ENCODE measurements at places on chromosomes 3 and 15.
A peak's percentile ranks its signal among the peaks of the same experiment; 100 is the strongest.

DNA sequence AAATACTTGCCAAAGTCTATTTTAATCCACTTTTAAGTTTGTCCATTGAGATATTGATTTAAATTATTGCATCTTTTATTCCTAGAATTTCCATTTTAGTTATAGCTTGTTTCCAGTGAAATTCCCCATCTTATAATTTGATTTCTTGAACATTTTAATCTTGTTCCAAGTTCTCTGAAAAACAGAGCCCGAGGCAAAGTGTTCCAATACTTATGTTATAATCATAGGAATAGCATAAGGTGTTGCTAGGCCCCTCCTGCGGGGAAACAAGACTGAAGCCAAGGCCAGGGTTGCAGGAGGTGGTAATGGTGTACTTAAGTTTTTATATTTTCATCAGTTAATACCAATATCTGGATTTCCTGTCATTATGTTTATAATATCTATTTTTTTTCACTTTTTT is 226.6 kb downstream of the ADAMTSL3 start:
- no peak for DNase-seq

GRCh38 chr15:64747578-64747977 is 27.8 kb downstream of the RBPMS2 start:
- no peak for DNase-seq

DNA sequence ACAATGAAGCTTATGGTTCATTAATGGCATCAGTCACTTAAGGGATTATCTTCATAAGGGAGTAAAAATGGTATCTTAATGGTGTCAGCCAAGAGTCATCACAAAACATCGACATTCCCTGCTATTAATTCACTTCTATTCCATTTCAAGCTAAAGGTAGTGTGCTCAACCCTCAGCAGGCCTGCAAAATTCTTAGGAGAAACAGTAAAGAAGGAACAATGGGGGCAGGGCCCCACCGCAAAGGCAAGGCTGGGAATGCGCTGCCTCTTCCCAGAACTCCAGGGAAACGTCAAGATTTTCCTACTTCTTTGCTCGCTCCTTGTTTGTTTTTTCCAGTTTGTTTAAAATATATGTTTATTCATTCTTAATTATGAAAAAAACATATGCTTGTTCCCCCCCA is 187.3 kb upstream of the TSC22D2 start:
- no peak for DNase-seq

- DNase-seq = no peak
Measured at GRCh38 chr3:66083096-66083678, 44.5 kb upstream of the MAGI1 start.

- DNase-seq = no peak
Measured at GRCh38 chr3:72120806-72121778, 336.1 kb upstream of the PROK2 start.

GRCh38 chr3:31392568-31392967 is 140.2 kb upstream of the STT3B start:
- no peak for DNase-seq

GRCh38 chr15:25176991-25177954 is 222.5 kb downstream of the SNRPN start:
- DNase-seq = no peak

GRCh38 chr3:47578119-47578632 is 489 bp downstream of the CSPG5 start:
- DNase-seq = peak; percentile 87

DNA sequence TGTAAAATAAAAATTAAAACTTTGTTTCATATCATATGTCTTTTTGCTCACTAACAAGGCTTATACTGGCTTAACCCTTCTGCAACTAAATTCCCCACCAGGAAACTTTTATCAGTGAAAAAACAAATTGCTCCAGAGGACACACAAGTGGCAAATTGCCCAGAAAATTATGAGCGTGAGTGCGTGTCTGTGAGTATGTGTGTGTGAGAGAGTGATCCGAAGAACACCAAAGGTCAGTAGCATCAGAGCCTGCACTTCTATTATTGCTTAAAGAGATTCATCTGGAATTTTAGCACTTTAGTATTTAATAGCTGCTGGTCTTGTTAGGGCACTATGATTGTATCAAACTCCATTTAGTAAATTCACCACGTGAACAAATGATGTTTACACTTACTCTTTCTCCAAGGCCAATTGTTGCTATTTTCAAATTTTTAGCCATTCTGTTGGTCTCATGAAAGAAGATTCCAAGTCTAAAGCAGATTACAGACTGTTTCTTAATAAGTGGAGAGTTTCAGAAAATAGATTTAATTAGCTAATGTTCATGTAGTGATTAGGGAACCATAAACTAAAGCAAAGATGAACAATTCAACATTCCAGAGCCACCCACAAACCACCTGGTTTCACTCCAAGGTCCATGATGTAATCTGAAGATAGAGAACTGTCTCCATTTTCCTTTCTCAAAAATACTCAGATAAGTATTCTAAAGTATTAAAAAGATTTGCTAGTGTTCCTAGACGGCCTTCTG is 91.1 kb upstream of the IL12A start:
- no peak for DNase-seq

DNA sequence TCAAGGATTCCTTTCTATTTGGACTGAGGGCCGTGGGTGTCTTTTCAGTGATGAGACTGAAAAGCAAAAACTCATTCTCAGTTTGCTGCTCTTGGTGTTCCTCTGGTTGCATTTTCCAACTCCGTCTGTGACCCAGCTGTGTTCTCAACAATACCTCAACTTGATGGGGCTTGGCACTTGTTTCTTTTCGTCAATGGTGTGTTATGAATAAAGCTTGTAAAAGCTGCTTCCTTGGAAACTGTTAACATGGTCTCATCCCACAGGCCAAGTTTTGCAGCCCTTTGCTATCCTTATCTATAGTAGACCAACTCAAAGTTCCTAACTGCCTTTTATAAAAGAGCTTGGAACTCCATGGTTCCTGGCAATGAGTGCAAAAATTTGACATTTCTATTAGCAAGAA is 142.5 kb upstream of the UBE2E1 start:
- no peak for DNase-seq

DNA sequence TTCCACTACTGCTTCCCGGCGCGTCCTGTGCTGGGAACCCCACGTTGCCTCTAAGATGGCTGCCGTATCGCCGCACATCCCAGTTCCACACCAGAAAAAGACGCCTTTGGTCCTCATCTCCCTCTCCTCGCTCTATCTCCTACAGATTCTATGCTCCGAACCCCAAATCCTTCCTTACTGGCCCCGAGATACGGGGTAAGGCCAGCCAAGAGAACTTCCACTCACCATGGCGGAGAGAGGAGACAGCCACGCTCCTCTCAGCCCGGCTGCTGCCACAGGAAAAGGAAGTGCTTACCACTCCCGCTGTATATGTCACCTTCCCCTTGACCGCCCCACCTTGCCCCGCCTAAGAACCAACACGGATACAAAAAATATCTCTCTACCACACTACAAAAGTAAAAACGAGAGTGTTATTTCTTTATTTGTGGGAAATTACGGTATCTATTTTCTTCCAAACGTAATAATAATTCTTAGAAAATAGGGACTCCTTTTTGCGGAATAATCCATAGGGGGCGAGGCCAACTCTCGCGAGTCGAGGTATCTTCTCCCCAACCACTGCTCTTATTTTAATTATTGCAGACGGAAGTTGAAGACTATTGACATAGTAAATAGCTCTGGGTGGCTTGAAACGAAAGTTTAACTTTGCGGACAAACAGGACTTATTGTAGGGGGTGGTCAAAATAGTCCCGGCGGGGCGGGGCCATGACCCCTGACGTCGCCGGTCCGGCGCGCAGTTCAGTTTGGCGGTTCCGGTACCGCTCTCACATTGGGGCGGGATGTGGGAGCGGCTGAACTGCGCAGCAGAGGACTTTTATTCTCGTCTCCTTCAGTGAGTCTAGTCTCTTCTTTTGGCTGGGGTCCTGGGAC is at the start of the genes RPL4 and ZWILCH:
TSS of gene RPL4 (minus strand) at position 293 of the 867 bp plus-strand sequence. CDS start at position 228, 65 bp downstream.
TSS of gene ZWILCH (plus strand) at position 764 of the 867 bp plus-strand sequence. CDS start at position 777, 13 bp downstream.
- peak; percentile 64 for DNase-seq

DNA sequence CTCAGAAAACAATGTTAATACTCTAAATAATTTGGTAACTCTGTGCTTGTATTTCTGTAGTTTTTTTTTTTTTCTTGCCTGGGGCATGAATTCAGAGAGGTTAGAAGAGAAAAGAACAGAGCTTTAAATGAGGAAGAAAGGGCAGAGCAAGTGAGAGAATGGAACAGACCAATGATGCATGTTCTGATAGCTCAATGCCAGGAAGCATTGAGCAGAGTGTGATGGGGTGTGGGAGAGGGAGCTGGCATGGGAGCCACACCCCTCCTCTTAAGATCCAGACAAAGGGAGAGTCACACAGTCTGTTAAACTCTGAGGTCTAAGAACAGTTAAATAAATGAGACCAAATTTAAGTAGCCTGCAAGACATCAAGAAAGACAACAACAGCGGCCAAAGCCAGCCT is 538.6 kb downstream of the TUSC7 start:
- DNase-seq = no peak

Measured in HEK293T (cell line).